ENCODE measurements at places on chromosomes 4 and X. TPM values are rescaled to one million over a fixed set of nuclear protein-coding genes. Genes with fewer than 3 reads are reported as not detected.

- no peak for DNase-seq
Observed at GRCh38 chrX:24377911-24378468, 17.6 kb downstream of the SUPT20HL1 start.

GRCh38 chrX:139801397-139801813 is 93.4 kb upstream of the MCF2 start:
- no peak for DNase-seq

DNA sequence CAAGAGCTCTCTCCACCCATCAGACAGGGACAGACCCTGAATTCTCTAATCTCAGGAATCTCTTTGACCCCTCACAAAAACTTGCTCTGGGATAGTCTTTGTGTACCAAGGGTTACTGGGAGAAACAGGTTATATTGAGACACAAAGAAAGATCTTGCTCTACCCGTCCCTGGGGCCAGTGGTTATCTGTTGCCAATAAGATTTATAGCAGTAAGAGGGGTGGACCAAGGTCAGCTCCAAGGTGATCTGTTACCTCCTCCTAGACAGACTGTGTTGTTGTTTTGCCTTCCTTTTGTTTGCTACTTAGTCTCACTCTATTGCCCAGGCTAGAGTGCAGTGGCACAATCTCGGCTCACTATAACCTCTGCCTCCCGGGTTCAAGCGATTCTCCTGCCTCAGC is 16.3 kb upstream of the ATP6AP2 start:
- no peak for DNase-seq

GRCh38 chr4:7647186-7647585 is 212.5 kb upstream of the PSAPL1 start:
- DNase-seq: no peak

DNA sequence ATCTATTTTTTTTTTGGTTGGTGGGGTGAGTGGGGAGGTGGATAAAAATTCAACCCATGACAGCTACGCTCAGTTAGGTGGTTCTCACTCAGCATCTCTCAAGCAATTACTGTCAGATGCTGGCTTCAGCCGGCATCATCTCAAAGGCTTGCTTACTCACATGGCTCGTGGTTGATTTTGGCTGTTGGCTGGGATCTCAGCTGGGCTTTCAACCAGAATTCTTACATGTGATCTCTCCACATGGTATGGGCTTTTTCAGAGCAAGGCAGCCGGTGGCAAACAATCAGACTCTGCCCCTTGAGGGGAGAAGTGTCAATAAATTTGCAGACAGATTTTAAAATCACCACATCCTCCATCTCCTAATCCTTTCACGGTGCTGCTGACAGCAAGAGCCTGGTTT is 47.2 kb downstream of the SLC34A2 start:
- peak; percentile 17 for DNase-seq

The FAM236A gene
- not detected for total RNA-seq

The SLC6A14 gene
- not detected for total RNA-seq

GRCh38 chr4:156476359-156476758 is 495.2 kb downstream of the PDGFC start:
- DNase-seq: peak; percentile 96

DNA sequence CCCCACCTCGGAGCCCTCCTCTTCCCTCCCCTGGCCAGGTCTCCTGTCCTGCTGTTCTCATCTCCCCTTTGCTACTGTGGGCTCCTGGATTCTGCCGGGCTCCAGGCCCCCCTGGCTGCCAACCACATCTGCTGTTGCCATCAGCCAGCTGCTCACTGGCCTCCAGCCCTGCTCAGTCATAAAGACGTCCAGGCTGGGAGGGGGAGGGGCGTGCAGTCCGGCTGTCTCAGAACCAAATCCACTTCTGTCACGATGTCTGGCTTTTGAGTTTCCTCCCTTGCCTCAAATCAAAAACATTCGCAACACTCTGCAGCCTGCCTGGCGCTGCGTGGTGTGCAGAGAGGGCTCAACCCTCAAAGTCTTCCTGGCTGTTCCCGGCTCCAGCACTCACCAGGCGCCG is 7.1 kb downstream of the RASL11B start:
- no peak for DNase-seq

- DNase-seq: no peak
Observed at GRCh38 chrX:137562096-137562495, 3.8 kb upstream of the ZIC3 start.

GRCh38 chrX:98362630-98363029 is 1478.9 kb downstream of the RPA4 start:
- no peak for DNase-seq

The AWAT2 gene
- total RNA-seq: not detected

The GSX2 gene
- total RNA-seq: not detected

GRCh38 chrX:134743091-134743490 is 84.8 kb upstream of the PLAC1 start:
- no peak for DNase-seq
